Activated CD8-positive, alpha-beta memory T cell treated with anti-CD3 and anti-CD28 coated beads, Interleukin-2, amount 10 ng/mL, durations not matched to agents 7 days and 5 days (primary cell): ENCODE measurements at places on chromosomes 7 and 10.

DNA sequence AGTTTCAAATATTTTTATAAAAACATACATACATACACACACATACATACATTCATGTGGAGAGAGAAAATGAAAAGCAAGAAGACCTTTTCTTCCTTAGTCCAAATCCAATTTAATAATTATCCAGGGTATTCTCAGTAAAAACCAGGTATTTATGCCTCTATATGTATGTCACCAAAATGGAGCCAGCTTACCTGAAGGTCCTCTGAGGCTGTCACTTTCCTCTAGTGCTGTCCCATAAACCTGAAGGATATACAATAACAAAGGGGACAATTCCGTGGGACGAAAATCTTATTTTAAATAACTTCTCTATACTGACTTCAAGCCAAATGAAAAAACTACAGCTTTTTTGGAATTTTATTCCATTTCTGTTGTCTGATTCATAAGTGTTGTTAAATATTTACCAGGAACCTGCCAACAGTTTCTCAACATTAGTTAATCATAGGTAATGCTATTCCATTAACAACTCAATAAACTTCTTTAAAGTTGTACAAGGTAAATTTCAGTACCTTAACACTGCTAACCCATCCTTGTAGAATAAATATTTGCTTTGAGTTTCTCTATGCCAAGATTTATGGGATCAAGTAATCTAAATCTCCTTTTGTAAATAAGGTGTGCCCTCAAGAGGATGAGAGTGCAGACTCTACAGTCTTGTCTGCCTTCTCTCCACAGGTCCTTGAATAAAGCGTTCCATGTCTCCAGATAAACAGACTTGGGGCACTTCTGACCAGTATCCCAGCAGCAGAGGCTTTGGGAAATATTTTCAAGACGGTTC, 260.3 kb downstream of the AHR start:
- DNase-seq: no peak
- H3K27me3 ChIP-seq: peaks cover 6% of the 10 kb centered on the region
- H3K4me3 ChIP-seq: no peak overlapping the region
- no peaks in the 10 kb centered on the region for H3K4me1 ChIP-seq
- H3K36me3 ChIP-seq: no peaks in the 10 kb centered on the region

DNA sequence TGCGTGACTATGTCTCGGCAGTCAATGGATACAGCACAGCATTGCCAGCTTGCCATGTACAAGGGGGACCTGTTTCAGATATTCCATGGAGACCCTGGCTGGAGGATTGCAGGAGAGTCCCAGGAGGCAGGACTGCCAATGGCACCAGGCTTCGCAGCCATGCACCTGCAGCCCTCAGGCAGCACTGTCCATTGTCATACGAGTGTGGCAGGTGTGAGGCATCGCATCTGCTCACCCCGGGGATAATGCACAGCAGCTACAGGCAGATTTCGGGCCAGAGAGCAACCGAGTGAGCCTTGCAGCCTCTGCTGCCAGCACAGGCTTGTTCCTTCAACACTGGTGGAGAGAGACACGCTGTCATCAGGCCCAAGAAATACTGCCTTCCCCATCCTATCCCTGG, 415.1 kb downstream of the PAXIP1 start:
- H3K27ac ChIP-seq: no peak overlapping the region
- H3K36me3 ChIP-seq: no peaks in the 10 kb centered on the region
- H3K4me3 ChIP-seq: no peak overlapping the region
- H3K27me3 ChIP-seq: no peaks in the 10 kb centered on the region

GRCh38 chr7:50787825-50788224, 5.1 kb upstream of the GRB10 start:
- H3K4me1 ChIP-seq: peaks cover 9% of the 10 kb centered on the region
- peaks cover 78% of the 10 kb centered on the region for H3K27me3 ChIP-seq
- no peak overlapping the region for H3K4me3 ChIP-seq
- H3K36me3 ChIP-seq: peaks cover 1% of the 10 kb centered on the region

DNA sequence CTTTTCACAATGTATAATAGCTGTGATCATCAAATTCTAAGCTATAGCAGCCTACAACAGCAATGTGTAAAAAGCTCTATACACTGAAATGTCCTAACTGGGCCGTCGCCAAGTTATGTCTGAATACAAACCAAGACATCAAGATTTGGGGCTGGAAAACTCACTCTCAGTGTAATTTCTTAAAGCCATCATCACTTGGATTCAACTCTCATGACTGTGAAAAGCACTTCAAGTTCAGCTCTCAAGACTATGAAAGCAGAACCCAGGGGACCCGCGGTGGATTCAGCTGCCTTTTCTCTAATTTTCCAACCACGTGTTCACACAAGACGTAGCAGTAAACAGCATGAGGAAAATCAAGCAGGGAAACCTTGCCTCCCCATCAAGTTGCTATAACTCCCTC, 15.8 kb upstream of the ZNRF2 start:
- H3K36me3 ChIP-seq: no peaks in the 10 kb centered on the region
- no peak overlapping the region for H3K4me3 ChIP-seq
- no peak overlapping the region for H3K27ac ChIP-seq
- DNase-seq: no peak
- peaks cover 5% of the 10 kb centered on the region for H3K27me3 ChIP-seq

GRCh38 chr10:10053051-10053450, 964.6 kb upstream of the CELF2 start:
- no peaks in the 10 kb centered on the region for H3K36me3 ChIP-seq
- H3K27me3 ChIP-seq: no peaks in the 10 kb centered on the region
- H3K4me3 ChIP-seq: no peak overlapping the region
- DNase-seq: no peak
- H3K4me1 ChIP-seq: no peaks in the 10 kb centered on the region

GRCh38 chr10:118002581-118002980, 44.2 kb downstream of the RAB11FIP2 start:
- H3K4me3 ChIP-seq: no peak overlapping the region
- H3K4me1 ChIP-seq: peaks cover 5% of the 10 kb centered on the region
- H3K27me3 ChIP-seq: no peaks in the 10 kb centered on the region
- no peak overlapping the region for H3K27ac ChIP-seq

DNA sequence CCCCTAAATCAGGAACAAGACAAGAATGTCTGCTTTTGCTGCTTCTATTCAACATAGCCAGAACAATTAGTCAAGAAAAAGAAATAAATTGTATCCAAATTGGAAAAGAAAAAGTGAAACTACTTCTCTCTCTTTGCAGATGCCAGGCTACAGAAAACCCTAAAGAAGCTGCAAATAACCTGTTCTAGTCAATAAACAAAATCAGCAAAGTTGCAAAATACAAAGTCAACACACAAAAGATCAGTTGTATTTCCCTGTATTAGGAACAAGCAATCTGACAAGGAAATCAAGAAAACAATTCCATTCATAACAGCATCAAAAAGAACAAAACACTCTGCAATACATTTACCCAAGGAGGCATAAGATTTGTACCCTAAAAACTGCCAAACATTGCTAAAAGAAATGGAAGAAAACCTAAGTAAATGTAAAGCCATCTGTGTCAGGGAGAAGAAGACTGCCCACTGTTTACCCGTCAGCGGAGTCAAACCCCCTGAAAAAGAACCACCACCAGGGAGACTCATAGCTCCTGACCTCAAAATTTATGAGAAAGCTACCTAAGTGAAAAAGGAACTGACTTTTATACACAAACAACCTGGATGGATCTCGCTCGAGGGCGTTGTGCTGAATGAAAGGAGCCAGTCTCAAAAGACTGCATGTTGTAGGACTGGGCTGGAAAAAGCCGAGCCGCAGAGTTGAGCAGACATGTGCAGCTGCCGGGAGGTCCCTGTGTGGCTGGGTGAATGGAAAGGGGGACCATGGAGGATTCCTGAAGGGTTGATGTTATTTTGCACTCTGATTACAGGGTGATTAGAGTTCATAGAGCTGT, 263.1 kb downstream of the MAD1L1 start:
- H3K4me1 ChIP-seq: peaks cover 4% of the 10 kb centered on the region
- no peak overlapping the region for H3K4me3 ChIP-seq
- H3K27ac ChIP-seq: no peak overlapping the region
- no peaks in the 10 kb centered on the region for H3K27me3 ChIP-seq

GRCh38 chr10:46018453-46019176, 11.8 kb downstream of the NCOA4 start:
- no peak overlapping the region for H3K27ac ChIP-seq
- no peak overlapping the region for H3K4me3 ChIP-seq
- DNase-seq: no peak
- H3K36me3 ChIP-seq: peaks cover 25% of the 10 kb centered on the region
- H3K27me3 ChIP-seq: no peaks in the 10 kb centered on the region

GRCh38 chr7:45703911-45704682, 129.9 kb downstream of the ADCY1 start:
- H3K4me1 ChIP-seq: no peaks in the 10 kb centered on the region
- peak; percentile 16 for DNase-seq
- H3K36me3 ChIP-seq: no peaks in the 10 kb centered on the region
- no peak overlapping the region for H3K4me3 ChIP-seq
- peaks cover 12% of the 10 kb centered on the region for H3K27me3 ChIP-seq

DNA sequence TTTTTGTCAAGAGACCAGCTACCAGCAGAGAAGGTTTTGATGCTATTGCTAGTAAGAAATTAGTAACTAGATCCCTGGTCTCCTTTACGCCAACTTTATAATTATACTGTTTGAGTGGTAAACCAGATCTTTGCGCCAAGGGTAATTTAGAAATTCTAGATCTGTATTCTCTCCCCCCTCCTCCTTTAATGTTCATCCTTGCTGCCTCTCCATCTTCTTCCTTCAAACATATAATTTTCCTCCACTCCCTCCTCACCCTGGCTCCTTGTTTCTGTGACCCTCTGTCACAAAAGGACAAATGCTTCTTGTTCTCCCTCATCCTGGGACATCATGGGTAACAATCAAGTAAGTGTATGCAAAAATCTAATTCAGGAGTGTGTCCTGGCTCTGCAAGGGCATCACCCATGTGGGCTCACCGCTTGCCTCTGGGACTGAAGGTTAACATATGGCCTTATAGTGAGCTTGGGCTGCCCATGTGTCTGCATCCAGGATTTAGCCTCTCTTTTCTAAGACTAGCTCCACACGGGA, 121.2 kb downstream of the BAMBI start:
- no peak overlapping the region for H3K27ac ChIP-seq
- DNase-seq: no peak
- no peaks in the 10 kb centered on the region for H3K4me1 ChIP-seq
- H3K36me3 ChIP-seq: no peaks in the 10 kb centered on the region

DNA sequence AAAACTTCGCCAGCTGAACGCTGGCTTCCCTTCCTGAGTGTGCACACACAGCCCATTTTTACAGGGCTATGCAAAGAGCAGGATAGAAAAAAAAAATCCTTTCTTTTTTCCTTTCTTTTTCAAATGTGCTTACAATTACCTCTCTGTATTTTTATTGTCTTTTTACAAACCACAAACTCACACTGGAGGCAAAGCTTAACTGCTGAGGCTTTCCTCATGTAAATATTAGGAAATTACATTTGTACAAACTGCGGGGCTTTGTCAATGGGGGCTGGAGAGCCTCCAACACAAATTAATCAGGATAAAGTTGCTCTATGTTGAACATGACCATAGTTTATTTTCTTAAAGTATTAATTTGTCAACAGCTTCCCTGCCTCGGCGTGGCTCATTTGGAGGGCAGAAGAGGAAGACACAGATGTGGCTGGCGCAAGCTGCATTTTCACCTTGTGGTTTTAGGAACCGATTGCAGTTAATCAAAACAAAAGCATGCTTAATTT, 411.7 kb upstream of the MKI67 start:
- DNase-seq: no peak
- no peaks in the 10 kb centered on the region for H3K36me3 ChIP-seq
- no peak overlapping the region for H3K27ac ChIP-seq
- H3K4me1 ChIP-seq: no peaks in the 10 kb centered on the region
- H3K27me3 ChIP-seq: peaks cover 44% of the 10 kb centered on the region

DNA sequence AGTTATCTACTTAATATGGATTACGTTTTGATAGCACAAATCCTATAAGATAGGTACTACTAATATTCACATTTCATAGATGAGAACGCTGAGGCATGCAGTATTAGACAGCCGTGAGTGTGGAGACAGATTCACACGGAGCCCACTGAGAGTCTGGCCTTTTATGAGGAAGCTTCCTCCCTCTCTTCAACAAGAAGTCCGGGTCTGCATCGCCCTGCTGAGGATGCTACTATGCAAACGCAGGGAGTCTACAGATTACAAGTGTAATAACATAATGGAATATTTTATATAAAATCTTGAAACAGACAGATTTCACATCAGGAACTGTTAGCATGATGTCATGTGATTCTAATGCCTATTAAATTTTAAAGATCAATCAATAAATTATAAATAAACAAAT, 255.9 kb upstream of the GLI3 start:
- H3K27ac ChIP-seq: no peak overlapping the region
- H3K36me3 ChIP-seq: peaks cover 2% of the 10 kb centered on the region
- peaks cover 10% of the 10 kb centered on the region for H3K4me1 ChIP-seq
- H3K4me3 ChIP-seq: no peak overlapping the region
- peaks cover 13% of the 10 kb centered on the region for H3K27me3 ChIP-seq

- H3K4me1 ChIP-seq: no peaks in the 10 kb centered on the region
- H3K4me3 ChIP-seq: no peak overlapping the region
- H3K27ac ChIP-seq: no peak overlapping the region
- DNase-seq: no peak
These were observed 43.3 kb downstream of the SGCE start for GRCh38 chr7:94612661-94613060.

DNA sequence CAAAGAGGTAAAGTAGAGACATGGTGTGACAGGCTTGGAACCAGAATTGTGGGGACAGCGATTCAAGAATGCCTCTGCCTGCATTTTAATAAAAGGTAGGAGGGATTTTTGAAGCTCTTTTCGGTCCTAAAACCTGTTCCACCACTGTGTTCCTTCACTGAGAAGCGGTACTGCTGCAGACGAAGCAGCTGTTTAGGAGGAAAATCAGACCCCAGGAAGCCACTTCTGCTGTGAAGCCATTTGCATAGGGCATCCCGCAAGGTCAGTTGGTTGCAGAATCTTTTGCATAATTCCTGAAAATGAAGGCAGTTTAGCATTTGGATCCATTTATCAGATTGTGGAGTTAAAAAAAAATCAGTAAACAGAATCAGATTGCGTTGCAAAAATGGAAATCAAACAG, 183.3 kb upstream of the PRKCQ start:
- no peak for DNase-seq
- H3K36me3 ChIP-seq: no peaks in the 10 kb centered on the region

DNA sequence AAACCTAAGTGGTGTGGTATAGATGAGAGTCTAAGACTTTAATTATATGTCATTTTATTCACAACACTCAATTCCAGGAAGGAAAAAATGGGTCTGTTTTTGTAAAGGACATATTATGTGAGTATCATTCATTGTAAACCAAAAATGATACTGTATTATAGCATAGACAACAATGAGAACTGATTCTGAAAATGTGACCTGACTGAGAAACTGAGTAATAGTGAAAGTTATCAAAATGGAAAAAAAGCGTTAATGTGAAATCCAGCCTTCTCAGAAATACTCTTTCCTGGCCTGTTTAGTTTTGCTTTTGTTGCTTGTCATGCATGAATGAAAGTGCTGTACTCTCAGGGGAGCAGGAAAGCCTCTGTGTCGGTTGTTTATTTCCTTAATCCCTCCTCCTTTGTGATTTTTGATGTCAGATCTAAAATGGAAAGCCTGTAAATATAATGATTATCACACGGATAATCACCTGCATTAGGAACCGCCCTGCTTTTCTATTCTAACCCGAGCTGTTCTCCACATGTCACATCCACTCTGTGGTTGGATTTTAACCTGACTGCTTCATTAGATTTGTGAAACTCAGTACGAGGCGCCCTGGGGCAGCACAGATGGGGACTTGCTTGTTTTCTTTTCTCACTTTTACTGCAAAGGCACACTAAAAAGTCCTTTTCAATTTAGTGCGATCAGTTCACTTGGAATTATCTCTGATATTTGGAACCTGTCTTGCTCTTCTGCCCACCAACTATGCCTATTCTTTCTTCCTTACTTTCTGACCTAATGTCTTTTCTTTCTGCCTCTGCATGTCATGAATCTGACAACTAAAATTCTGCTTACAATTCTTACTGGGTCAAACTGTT, 240.9 kb upstream of the KAT6B start:
- peaks cover 16% of the 10 kb centered on the region for H3K36me3 ChIP-seq
- peak; percentile 71 for DNase-seq
- peak overlapping the region; percentile 76 for H3K4me3 ChIP-seq
- no peaks in the 10 kb centered on the region for H3K27me3 ChIP-seq
- peaks cover 53% of the 10 kb centered on the region for H3K4me1 ChIP-seq
